Activated naive CD8-positive, alpha-beta T cell treated with anti-CD3 and anti-CD28 coated beads, Interleukin-2, amount 10 ng/mL, durations not matched to agents 7 days and 5 days (primary cell): ENCODE measurements at places on chromosomes 16 and 17.

DNA sequence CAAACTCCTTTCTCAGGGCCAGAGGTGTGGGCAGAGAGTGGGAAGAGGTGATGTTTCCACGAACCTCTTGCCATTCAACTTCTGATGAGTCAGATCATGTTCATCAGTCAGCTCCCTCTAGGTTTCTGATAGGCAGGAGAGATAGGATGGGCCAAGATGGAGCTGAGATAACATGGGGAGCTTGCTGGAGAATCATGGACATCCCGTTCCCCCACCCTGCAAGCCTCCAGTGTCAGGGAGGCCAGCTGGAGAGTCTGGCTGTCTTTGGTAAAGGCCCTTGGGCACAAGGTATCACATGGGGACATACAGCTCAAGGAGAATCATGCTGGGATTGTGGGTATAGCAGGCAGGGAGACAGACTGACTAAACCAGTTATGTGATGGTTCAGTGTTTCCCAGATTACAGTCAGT, 136.0 kb upstream of the IRX3 start:
- no peak for DNase-seq

DNA sequence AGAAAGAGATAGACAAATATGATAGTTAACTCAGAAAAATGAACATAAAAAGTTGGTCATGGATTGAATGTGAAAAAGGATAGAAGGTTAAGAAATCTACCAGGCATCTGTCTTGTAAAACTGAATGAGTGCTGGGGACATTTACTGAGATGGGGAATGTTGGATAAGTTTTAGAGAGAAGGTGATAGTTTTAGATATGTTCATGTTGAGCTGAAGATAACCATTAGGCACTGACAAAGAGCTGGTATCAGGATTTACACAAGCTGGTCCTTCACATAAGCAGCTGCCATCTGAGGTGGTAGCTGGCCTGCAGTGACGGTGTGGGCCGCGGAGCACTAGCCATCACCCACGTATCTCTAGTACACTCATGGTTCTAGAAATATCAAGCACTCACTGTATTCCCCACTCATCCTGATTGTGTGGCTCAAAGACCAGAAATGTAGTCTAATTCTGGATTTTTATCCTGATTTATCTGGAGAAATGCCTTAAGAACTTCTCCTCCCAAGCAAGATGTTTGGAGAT, 194.4 kb upstream of the KCNJ16 start:
- DNase-seq = no peak

GRCh38 chr17:74853048-74853397, 6.7 kb downstream of the GRIN2C start:
- DNase-seq = no peak

GRCh38 chr16:17331071-17331607, 139.6 kb downstream of the XYLT1 start:
- DNase-seq = no peak

GRCh38 chr17:4165301-4166010, 22.5 kb downstream of the CYB5D2 start:
- no peak for DNase-seq

DNA sequence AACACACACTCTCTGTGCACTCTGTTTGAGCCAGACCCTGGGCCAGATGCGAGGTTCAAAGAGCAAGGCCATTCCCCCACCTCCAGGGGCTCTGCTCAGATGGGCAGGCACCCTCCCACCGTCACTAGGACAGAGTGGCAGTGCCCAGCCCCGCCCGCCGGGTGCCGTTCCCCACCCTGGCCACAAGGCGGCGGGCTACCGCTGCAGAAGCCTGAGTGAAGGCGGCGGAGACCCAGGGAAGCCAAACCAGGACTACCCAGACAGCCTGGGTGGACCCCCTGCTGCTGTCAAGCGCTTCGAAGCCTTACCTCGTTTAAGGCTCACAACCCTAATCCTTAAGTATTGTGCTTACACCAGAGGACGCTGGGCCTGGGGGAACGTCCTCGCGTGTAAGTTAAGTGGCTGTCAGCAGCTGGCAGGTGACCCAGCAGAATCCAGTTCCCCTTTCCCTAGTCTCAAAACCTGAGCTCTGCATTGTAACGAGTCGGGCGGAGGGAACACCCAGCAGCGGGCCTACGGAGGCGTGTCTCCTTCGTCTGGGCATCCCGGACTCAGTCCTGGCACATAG, 4.5 kb downstream of the ARHGAP27 start:
- peak; percentile 96 for DNase-seq

- no peak for DNase-seq
Measured at GRCh38 chr16:72246423-72246822, 74.5 kb upstream of the PMFBP1 start.

DNA sequence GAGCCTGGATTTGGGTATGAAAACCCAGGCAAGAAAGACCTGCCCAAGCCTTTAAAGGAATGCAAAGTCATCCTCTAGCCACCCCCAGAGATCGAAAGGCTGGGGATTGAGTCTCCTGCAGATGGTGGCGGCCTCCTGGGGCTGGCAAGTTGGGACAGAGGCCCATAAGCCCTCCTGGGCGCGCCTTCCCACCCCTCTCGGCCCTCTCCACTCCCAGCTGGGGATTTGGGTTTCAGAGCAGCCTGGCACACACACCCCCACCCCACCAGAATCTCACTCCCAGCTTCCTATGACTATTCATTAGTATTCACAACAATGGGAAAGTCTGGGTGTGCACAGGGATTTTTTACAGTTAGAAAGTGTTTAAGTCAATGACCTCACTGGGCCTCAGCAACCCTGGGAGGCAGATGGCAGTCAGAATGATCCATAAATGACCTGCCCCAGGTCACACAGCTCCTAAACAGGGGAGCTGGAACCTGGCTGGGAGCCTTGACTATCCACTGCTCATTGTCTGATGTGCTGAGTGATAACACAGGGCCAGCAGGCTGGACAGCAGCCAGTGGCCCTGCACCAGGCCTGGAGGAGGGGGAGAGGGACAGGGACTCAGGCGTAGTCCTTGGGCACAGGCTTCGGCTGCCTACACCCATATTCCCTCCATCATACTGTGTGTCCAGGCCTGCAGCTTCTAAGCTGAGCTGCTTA, 12.1 kb downstream of the NHERF1 start:
- no peak for DNase-seq

- no peak for DNase-seq
Measured at GRCh38 chr17:42271779-42272035, 4.5 kb downstream of the STAT5B start.

DNA sequence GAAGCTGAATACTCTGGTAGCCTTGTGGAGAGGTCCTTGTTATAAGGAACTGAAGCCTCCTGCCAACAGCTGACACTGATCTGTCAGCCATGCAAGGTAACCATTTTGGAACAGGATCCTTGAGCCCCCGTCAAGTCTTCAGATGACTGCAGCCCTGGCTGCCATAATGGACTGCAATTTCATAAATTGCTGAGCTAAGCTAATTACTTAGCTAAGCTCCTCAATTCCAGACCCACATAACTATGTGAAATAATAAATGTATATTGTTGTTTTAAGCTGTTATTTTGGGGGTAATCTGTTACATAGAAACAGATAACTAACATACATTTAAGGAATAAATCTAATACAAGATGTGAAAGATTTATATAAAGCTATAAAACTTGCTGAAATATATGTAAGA, 16.6 kb downstream of the ADAT1 start:
- no peak for DNase-seq

GRCh38 chr17:39736319-39737165, 1.2 kb upstream of the GRB7 start:
- DNase-seq = no peak

- DNase-seq = no peak
Measured at GRCh38 chr17:68431661-68432071, 25.6 kb downstream of the WIPI1 start.

DNA sequence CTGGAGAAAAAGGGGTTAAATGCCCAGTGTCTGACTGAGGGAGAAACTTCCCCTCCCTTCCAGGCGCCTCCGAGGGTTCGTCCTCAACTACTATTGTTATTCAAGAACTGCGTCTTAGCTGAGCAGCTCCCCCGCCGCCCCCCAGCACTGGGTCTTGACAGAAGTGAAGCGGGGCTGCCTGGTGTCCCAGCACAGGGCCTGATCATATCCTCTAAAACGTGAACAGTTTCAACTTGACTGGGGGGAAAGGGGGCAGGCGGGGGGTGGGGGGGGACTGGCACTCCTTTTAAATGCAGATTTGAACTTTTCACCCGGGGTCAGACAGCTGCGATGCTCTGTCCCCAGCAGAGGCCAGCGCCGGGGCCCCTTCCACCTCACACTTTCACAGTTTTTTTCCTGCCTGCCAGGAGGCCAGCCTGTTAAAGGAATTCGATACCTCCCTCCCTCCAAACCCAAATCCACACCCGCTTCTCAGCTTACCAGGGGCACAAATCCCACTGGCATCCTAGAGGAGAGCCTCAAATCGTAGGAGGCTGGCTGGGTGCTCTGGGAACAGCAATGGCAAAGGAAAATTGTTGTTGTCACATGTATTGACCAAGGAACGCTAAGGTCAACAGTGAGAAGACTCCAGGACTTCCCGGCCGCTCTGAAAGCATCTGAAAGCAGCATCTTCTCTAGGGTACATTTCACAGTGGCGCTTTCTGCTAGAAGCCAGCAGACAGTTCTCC, 14.5 kb downstream of the ZFHX3 start:
- no peak for DNase-seq

- DNase-seq = peak; percentile 46
Measured at GRCh38 chr17:40315678-40316570, 6.9 kb downstream of the RARA start.

DNA sequence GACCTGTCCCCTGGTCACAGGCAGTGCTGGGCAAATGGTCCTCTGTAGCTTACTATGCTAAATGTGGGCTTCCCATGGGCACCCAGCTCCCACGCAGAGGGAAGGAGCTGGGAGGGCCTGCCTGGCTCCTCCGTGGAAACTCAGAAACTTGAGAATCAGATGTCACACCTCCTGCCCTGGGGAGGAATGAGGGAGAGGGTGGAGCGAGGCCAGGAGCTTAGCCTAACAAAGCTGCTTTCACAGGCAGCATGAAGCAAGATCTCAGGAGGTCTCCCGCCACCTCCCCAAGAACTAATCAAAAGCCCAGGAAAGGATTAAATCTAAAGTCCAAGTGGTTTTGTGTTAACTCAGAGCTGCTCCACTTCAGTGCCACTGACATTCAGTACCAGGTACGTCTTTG, 33.6 kb upstream of the XYLT2 start:
- DNase-seq = no peak

DNA sequence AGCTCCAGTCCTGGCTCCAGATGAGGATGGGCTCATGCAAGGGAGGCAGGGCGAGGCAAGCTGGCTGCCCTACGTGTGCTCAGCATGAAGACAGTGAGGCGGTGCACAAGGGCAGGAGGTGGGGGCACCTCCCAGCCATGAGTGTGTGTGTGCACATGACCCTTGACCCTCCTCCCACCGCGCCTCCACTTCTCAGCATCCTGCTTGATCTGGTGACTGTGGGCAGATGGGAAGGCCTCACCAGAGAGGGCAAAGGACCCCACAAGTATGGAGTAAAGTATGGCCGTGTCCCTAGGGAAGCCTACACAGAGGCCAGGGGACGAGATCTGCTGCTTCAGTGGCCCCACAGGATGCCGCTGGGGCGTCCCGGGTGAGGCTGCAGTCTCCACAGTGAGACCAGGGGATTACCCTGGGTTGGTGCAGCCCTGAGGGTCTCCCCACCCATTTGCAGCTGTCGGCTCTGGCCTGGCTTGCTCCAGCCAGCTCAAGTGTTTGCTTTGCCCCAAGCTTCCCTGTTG, 7.9 kb upstream of the RNF222 start:
- no peak for DNase-seq

GRCh38 chr17:15335446-15335845, 6.0 kb downstream of the TEKT3 start:
- no peak for DNase-seq

- DNase-seq = no peak
Measured at GRCh38 chr17:71535321-71535720, 585.5 kb upstream of the SOX9 start.

GRCh38 chr17:18119938-18120337, 11.4 kb downstream of the MYO15A start:
- no peak for DNase-seq
